Activated naive CD4-positive, alpha-beta T cell treated with Interleukin-2 at 50 U/mL for 16 hours (primary cell): ENCODE measurements at places on chromosomes 1 and 21.

DNA sequence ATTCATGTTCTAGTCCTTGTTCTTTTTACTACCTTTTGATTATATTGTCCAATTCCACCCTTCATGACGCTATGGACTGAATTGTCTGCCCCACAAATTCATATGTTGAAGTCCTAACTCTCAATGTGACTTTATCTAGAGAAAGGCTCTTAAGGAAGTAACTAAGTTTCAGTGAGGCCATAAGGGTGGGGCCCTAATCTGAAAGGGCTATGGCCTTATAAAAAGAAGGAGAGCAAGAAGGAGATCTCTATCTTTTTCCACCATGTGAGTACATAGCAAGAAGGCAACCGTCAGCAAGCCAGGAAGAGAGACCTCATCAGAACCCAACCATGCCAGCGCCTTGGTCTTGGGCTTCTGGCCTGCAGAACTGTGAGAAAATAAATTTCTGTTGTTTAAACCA is 95.9 kb downstream of the HIVEP3 start:
- no peak for DNase-seq

DNA sequence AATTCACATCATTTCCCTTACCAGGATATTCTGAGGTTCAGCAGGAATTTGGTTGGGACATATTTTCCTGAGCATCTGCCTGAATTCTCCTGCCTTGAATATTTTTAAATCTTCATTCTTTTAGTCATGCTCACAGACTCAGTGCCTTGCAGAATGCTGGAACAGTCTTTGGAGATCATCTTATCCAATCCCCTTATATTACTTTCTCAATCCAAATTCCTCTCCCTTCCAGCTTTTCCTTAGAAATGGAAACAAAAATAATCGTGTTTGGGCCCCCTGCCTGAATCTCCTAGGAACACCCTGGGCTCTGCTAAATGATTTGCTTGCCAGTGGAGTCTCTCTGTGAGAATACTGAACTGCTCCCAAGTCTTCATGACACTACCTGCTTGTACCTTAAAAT is 38.4 kb downstream of the LHX8 start:
- DNase-seq = no peak

- no peak for DNase-seq
Observed at GRCh38 chr1:107669996-107670395, 295.0 kb downstream of the VAV3 start.

GRCh38 chr1:58249737-58250586 is 296.6 kb downstream of the OMA1 start:
- no peak for DNase-seq
